Stimulated activated CD4-positive, alpha-beta T cell treated with anti-CD3 and anti-CD28 coated beads, Interleukin-12 subunit alpha, Interleukin-12 subunit beta, amount 100 ng/mL, for 24 hours (primary cell): ENCODE measurements at places on chromosomes 5 and 9.

DNA sequence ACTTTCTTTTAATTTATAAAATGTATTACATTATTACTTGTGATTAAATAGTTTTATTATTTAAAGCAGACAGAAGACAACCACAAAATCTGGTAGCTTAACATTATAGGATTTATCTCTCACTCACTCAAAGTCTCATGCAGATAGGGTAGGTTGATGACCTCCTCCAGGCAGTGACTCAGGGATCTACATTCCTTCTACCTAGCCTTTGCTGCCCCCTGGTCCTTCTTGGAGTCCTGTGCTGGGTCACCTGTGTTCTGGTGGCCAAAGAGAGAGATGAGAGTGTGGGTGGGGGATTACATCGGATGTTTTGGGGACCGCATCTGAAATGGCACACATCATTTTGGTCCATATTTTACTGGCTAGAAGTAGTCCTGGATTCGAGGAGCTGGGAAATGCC lies 95.7 kb upstream of the CTSL start:
- no peak for DNase-seq

DNA sequence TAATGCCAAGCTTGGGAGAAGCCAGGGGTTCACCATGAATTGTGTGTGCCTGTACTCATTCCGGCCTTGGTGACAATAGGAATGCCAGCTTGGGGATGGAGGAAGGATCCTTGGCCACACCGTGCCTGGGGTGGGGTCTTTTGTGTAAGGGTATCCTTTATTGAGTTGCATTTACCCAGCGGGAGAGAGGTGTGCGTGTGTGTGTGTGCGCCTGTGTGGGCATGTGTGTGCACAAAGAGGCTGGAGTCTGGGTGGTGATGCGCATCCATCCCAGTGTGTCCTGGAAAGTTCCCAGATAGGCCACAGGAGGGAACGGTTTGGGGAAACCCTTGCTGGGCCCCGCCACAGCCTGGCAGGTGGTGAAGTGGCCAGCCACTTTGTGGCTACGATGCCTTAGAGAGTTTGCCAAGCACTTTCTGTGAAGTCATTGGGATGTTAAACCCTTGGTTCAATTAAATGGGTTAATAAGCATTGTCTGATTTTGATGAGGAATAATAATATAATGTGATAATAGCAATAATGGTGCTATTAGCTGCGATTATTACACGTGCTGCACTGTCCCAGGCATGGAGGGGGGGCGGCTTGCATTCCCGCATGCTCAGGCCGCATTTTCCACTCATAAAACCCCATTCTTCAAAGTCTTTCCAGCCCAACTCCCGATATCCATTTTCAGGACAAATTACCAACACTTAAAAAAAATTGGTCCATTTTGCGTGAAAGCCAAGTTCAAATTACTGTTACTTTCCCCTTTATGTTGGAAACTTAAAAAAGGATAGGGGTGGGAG lies 13.7 kb downstream of the PITX1 start:
- no peak for DNase-seq

GRCh38 chr9:107190061-107190935 lies 92.8 kb upstream of the RAD23B start:
- DNase-seq: no peak

- DNase-seq: no peak
Observed at GRCh38 chr5:8842971-8843551, 702.8 kb downstream of the SEMA5A start.

DNA sequence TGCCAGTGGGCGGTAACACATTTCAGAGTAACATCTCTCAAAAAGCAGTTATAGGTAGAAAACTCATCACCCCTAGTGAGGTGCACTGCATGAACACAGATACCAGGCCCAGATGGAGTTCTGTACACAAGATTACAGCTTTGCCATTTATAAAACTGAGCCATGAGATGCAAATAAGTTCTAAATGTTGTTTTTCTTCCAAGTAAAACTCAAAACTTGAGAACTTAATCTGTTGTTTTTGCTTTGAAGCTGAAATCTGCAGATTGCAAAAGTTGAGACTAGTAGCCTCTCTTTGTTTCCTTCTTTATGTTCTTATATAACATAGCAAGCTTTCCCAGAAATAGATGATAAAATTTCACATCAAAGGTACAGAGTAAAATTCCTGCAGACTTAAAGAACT lies 434.1 kb downstream of the PLK2 start:
- no peak for DNase-seq

GRCh38 chr5:51033215-51033614 lies 350.0 kb upstream of the ISL1 start:
- DNase-seq: no peak

GRCh38 chr9:135885100-135885853 lies 22.1 kb downstream of the CAMSAP1 start:
- DNase-seq: no peak

DNA sequence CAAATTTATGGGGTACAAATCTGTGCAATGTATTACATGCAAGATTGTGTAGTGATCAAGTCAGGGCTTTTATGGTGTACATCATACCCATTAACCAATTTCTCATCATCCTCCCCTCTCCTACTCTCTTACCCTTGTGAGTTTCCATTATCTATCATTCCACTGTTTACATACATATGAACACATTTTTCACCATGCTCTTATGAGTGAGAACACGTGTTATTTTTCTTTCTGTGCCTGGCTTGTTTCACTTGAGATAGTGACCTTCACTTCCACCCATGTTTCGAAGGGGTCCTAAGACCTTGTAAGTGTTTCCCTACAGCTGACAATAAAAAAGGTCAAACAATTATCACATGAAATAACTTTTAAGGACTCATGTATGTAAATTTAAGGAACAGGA lies 281.7 kb upstream of the CD180 start:
- DNase-seq: no peak

- no peak for DNase-seq
Observed at GRCh38 chr5:14996997-14997396, 125.4 kb upstream of the ANKH start.

DNA sequence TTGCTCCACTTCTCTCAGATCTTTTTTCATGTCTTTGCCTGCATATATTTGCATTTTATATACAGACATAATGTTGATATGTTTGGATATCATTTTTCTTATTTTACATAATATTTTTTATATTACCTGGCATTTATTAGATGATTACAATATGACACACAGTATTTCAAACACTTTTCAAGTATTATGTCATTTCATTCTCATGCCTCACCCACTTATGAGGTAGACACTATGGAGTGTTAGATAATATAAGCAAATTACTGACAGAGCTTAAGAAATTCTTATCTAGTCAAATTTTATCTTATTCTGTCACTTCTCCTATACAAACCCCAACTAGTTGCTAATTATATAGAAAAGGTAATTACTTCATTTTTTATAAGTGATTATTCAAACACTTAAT lies 11.1 kb downstream of the LURAP1L start:
- DNase-seq: no peak

DNA sequence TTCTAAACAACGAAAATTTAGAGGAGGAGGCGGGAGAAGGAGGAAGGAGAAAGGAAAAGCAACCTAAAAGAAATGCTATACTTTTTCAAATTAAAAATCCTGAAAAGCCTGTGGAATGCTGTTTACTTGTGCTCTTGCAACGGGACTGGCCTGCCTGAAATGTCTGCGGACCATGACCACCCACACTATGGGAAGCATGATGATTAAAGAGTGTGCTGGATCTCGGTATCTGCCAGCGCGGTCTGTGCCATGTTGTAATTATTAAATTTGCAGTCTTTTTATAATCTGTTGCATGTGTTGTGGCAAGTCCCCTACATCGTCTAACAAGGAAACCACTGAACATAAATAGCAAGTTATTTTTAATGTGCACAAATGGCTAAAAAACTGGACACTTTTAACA lies 111.4 kb downstream of the FANCC start:
- DNase-seq: no peak

GRCh38 chr5:109161914-109162683 lies 247.7 kb downstream of the PJA2 start:
- DNase-seq: no peak

GRCh38 chr5:117414926-117415325 lies 840.3 kb upstream of the SEMA6A start:
- no peak for DNase-seq

GRCh38 chr9:79083621-79084020 lies 488.1 kb upstream of the TLE4 start:
- no peak for DNase-seq

GRCh38 chr9:117123729-117124128 lies 291.1 kb downstream of the ASTN2 start:
- no peak for DNase-seq

DNA sequence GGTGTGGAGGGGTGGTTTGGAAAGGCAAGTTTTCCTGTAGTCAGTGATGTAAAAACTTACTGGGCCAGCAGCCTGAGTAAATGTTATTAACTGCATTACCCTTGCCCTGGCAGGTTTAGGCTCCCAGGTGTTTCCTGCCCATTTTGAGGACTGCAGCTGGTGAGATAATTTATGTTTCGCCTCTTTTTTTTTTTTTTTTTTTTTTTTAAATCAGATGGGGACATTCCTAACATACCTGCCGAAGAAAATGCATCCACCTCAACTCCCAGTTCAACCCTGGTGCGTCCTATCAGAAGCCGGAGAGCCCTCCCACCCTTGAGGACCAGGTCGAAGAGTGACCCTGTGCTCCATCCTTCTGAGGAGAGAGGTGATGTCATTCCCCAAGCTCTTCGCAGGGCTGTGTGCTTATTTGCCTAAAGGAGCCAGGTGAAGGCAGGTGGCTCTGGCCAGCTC lies 60.6 kb downstream of the ENTREP1 start:
- no peak for DNase-seq

- DNase-seq: no peak
Observed at GRCh38 chr5:103305809-103306208, 47.2 kb downstream of the MACIR start.

GRCh38 chr9:72627147-72627546 lies 105.7 kb downstream of the TMC1 start:
- DNase-seq: no peak

DNA sequence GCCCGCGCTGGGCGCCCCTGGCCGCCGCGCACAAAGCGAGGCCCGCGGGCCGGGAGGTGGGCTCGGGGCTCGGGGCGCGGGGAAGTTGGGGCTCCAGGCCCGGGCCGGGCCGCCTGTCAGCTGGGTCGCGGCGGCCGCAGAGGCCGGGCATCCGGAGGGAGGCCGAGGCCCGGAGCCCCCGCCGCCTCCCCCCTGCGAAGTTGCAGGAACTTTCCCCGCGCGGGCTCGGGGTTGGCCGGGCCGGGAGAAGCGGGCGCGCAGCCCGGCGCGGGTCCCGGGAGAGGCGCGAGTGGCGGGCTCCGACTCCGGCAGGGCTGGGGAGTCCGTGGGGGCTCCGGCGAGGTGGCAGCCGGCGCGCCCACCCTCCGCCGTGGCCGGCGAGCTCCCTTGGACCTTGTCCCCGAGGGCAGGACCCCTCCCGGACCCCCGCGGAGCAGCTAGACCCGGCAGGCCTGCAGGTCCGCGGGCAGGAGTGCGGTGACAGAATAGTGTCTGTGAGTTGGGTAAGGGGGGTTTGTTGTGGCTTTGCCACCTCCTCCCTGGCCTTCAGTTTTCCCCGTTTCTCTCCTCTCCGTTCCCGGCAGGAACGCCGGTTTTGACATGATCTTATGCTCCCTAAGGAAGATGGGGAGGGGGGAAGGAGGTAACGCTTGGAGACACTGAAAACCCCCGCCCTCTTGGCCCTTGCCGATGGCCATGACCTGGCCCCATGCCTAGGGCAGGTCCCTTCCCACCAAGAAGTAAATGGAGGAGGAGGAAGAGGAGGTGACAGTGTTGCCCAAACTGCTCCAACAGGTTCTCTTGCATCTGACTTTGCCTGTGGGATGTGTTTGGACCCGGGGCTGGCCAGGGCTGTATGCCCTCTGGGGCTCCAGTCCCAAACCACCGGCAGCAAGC lies 942 bp downstream of the PHF2 start:
- DNase-seq: no peak

DNA sequence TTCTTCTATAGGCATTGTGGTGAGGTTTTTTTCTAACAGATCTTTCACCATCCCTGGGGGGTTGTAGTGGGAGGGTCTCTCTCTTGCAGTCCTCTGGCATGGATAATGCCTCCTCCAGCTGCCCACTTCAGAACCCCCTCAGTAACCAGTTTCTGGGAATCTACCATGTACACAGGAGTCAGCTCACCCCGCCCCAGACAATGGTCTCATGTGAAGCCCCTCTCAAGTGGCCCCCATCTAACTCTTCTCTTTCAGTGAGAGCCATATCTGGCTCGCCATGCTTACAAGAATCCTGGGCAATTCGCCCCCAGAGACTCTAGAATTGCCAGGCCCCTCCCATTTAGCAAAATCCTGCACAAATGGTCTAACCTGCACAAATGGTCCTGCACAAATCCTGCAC lies 144.4 kb upstream of the FSTL4 start:
- DNase-seq: no peak

DNA sequence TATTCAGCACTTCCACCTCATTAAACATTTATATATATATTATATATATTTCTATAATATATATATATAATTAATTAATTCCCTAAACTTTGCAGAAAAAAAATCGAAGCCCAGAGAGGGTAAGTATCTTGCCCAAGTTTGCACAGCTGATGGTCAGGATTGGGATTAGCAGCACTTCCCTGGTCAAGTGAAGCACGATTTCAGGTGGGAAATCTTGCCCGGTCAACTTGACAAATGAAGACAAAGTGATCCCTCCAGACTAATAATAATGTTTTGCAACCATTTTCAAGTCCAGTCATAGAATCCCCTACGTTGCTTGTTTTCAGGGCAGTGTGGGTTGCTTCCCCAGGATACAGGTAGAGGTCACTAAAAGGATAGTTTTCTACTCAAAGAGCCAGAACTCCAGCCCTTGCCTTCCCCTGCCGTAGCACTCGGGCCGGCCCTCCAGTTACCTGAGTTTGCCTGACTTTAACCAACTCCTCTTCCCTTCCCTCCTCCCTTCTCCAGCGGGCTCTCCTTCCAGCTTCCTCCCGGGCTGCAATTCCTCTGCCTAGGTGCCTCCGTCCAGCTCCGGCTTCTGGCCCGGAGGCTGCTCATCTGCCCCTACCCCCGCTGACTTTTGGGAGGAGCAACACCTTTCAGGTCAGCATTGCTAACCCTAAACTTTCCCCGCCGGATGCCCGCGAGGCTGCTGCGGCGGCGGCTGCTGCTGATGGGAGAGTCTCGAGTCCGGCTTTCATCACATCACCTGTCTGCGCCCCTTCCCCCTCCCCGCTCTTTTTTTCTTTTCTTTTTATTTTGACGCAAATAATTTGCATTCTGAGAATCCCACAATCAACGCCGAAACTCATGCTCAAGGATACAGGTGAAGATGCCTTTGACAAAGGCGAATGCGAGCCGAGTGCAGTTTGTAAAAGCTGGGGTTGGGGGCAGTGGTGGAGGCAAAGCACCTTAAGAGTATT lies 930 bp downstream of the PRLR start:
- DNase-seq: no peak
